ENCODE measurements at places on chromosomes 12 and 14.
A peak's percentile ranks its signal among the peaks of the same experiment; 100 is the strongest.

GRCh38 chr14:77212943-77213678, 31.5 kb downstream of the TMEM63C start:
- DNase-seq = no peak

DNA sequence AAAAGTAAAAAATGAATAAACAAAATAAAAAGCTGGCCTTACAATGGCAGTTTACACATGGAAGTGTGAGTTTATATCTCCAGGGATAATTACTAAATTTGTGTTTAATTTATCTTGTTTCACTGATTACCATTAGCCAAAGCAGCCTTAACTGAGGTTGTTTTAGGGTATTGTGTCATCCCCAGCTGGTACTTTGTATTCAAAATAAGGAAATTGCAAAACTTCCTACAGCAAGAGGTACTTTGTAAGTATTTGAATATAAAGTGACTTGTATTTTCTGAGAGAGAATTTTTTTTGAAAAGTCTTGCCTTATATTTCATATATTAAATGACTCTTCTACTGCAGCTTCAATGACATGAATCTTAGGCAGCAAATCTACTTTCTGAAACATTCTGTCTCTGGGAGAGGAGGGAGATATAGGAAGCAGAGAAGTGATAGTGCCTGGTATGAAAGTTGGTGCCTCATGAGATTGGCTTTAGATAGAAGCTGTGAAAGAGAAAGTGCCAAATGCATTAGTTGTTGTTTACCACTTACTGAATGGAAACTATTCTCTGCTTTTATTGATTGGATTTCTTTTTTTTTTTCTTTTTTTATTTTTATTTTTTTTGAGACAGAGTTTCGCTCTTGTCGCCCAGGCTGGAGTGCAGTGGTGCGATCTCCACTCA, 6.7 kb downstream of the FNTB start:
- DNase-seq = no peak

DNA sequence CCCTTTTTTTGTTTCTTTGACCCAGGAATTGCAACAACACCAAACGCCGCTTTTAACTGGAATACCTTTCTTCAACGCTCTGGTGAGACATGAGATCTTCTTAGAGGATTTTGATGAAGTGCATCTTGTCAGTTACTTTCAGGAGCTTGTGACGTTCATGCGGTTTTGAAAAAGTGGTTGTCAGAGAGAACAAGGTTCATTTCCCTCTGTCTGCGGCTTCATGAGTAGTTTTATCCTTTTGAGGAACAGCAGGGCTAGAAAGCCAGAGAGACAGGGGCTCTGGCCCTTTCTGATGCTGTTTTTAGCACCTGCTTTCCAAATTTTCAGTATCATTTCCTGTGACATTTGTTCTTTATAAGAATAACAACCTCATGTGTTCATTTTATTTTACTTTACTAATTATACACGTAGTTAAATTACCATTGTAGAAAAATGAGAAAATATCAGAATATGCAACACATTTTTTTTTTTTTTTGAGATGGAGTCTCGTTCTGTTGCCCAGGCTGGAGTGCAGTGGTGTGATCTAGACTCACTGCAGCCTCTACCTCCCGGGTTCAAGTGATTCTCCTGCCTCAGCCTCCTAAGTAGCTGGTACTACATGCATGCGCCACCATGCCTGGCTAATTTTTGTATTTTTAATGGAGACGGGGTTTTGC, 61.8 kb downstream of the GLT1D1 start:
- DNase-seq = no peak

GRCh38 chr12:57372233-57372632, 58.6 kb downstream of the R3HDM2 start:
- no peak for DNase-seq

DNA sequence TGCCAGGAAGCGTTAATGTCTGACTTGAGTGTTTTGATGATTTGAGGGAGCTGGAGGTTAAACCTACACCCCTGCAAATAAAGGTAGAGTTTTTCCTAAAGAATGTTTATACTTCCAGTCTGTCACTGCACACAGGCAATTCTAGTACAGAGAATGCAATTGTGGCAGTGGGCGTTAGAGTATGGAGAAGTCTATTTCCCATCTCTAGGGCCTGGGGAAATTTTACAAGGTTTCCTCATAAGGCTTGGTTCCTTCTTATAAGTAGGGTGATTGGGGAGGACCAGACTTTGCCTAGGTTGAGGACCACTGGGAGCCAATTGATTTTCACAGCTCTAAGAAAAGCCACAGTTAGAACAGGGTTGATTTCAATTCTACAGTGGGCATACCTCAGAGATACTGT, 44.3 kb downstream of the IFNG start:
- DNase-seq = no peak

DNA sequence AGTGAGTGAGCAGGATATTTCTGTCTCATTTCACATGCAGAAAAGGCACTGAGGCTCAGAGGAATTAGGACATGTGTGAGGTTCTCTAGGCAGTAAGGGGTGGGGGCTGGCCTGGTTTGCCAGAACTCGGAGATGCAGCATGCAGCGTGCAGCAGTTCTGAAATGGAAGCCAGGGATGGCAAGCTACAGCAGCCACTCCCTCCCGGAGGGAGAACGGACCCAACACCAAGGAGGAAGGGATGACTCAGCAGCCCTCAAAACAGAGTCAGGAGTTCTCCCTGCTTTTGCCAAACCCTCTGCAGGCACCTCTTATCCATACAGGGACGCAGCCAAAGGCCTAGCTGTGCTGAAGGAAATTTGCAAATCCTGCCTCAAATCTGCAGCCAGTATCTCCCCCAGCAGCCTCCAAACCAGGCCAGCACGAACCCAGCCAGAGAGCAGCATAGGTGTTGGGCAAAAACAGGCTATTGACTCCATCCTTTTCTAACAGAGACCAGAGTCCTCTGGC, 10.3 kb upstream of the SERPINA3 start:
- peak; percentile 73 for DNase-seq

- DNase-seq = no peak
Measured at GRCh38 chr12:61213646-61214045, 1046.6 kb upstream of the USP15 start.

DNA sequence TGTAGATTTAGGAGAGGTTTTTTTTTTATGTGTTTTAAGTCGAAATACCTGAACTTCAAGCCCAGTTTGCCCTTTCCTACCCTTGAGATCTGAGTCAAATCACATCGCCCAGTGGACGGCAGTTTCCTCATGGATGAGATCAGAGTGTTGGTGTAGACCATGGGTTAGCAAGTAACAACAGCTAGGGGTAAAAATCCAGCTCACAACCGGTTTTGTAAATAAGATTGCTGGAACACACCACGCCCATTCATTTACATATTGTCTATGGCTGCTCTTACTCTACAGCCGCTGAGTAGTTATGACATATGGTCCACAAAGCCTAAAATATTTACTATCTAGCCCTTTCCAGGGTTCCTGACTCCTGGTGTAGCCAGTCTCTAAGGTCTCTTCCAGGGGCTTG, 158.5 kb upstream of the PLEKHG7 start:
- DNase-seq = no peak

DNA sequence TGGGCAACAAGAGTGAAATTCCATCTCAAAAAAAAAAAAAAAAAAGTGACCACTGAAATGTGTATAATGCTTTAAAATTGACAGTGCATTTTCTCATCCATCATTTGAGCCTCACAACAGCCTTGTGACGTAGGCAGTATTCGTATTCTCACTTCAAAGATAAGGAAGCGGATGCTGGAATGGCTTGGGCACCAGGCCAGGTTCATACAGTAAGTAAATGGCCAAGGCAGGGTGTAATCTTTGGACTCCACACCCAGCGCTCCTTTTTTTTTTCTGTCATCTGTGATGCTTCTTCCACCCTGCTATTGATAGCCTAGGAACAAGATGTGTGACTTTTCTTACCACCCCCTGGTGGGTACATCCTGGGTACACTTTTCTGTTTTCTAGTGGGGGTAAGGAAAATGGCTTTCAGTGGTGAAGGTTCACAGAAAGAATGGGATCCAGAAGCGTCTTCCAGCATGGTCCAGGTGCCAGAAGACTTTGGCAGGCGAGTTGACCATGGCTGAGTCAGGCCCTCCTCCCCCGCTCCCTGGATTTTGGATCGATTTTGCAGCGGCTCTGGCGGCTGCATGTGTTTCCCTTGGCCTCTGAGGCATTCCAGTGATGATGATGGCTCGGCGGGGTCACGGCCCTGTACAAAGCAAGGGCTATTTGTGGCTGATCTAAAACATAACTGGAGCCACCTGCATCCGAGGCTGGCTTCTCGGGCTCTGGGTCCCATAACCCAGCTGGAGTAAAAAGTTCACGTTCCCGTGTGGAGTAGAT, 110.6 kb downstream of the CACNA1C start:
- DNase-seq = peak; percentile 48

GRCh38 chr14:71474301-71475265, 457.6 kb upstream of the RGS6 start:
- no peak for DNase-seq

GRCh38 chr14:36173161-36173560, 3.4 kb downstream of the PTCSC3 start:
- no peak for DNase-seq

GRCh38 chr12:45883187-45883586, 107.2 kb downstream of the SCAF11 start:
- DNase-seq = no peak

DNA sequence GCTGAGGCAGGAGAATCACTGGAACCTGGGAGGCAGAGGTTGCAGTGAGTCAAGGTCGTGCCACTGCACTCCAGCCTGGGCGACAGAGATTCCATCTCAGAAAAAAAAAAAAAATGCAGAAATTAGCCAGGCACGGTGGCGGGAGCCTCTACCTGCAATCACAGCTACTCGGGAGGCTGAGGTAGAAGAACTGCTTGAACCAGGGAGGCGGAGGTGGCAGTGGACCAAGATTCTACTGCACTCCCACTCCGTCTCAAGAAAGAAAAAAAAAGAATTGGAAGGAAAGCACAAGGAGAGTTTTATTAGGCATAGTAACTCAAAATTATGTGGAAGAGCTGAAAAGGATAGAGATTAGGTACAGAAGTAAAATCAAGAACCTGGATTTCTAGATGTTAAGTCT, 20.8 kb upstream of the AMHR2 start:
- no peak for DNase-seq

DNA sequence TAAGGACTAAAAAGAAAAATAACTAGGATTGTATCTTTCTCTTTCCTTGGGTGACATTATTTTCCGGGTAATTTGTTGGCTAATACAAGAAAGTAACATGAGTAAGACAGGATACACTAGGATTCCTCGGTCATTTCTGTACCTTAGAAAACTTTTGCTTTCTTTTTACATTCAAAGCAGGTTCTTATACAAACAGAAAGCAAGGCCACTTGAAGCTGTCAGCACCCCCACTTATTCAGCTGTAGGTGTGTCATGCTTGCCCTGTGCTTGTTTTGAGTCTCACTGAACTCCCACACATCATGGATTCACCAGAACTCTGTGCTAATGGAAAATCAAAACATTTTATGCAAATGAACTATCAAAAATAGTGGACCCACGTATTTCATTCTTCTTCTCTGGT, 266.8 kb upstream of the CLEC14A start:
- no peak for DNase-seq

DNA sequence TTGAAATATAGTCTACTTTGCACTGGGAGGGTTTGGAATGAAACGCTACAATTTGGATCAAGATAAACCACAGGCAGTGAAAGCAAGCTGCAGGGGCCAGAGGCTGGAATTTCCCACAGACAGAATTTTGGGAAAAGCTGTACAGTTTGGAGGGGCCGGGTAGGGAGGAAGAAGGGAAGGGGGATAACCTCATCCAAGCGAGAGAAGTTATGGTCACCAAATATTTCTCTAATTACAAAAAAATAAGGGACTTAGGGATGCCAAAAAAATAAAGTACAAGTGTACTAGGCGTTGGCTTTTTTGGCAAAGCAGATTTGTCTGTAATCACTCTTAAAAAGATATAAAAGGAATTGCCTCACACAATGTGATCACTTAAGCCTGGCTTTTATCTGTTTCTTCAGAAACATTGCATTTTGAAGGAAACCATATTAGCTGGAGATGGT, 31.2 kb upstream of the ADGRD1 start:
- DNase-seq = no peak

- DNase-seq = no peak
Measured at GRCh38 chr12:101527682-101528081, 52.5 kb downstream of the SPIC start.

- no peak for DNase-seq
Measured at GRCh38 chr12:97995559-97995958, 519.8 kb upstream of the TMPO start.

DNA sequence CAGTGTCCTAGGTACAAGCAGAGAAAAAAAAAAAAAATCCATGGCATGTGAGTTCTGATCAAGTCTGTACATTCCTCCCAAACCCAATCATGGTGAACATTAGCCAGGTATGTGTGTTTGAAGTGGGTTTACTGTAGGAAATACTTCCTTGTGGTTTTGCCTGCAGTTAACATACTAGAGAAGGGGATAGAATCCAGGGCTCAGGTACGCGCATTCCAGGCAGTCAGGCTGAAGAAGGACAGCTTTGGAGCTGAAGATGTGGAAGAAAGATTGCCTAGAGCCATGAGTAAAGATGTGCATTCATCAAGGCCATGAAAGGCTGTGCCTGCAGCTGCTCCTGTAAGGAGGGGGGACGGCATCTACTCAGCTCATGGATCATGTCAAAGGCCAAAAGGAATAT, 88.2 kb upstream of the NTF3 start:
- no peak for DNase-seq

- DNase-seq = no peak
Measured at GRCh38 chr12:11542599-11542998, 106.9 kb upstream of the ETV6 start.

DNA sequence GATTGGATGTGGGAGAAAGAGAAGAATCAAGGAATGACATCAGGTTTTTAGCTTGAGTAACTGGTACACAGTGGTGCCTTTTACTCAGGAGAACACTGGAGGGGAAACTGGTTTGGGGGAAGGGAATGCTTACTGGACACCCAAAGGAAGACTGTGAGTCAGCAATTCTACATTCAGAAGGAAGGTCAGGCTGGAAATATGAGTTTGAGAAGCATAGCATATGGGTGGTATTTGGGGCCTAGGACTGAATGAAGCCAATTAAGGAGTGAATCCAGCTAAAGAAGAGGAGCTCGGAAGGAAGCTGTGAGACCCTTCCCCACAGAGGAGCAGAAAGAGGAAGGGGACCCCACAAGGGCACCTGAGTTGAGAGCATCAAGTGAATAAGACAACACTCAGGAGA, 35.4 kb downstream of the DMAC2L start:
- DNase-seq = no peak

DNA sequence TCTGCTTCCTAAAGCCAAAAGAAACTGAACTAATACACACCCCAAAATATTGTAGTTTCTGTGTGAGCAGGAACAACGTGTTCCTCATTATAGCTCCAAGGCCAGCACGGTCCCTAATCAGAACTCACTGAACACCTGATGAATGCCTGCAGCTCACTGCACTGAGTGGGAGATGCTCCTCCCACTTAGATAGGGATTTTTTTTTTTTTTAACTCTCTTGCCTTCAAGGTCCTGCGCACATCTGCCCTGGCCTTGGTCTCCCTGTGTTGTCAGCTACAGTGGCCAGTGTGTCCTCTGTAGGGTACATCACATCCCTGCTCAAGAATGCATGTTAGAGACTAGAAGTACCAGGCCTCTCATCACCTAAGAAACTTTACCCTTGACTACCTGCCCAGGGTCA, 44.3 kb upstream of the TMPO start:
- DNase-seq = no peak

Data from fibroblast of skin of left quadriceps (primary cell).